ENCODE measurements at places on chromosomes 1 and 21.

DNA sequence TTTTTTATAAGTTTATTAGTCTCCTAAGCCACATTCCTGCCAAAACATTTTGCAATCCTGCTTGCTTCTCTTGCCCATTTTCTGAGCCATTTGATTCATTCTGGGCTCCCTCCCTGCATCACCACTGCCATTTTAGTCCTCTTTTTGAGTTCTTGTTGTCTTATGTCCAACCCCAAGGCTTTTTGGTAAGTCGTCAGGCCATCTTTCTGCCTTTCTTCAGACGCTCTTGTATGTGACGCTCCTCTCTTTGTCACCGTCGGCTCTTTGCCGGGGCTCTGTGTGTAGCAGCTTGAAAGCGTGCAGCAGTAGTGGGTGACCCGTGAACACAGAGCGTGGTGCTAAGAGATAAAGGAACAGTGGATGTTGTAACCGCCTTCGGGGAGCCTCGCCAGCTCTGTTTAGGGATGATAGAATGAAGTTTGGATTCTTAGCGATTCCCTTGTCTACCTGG, 14.6 kb downstream of the HUNK start:
- no peak for DNase-seq

DNA sequence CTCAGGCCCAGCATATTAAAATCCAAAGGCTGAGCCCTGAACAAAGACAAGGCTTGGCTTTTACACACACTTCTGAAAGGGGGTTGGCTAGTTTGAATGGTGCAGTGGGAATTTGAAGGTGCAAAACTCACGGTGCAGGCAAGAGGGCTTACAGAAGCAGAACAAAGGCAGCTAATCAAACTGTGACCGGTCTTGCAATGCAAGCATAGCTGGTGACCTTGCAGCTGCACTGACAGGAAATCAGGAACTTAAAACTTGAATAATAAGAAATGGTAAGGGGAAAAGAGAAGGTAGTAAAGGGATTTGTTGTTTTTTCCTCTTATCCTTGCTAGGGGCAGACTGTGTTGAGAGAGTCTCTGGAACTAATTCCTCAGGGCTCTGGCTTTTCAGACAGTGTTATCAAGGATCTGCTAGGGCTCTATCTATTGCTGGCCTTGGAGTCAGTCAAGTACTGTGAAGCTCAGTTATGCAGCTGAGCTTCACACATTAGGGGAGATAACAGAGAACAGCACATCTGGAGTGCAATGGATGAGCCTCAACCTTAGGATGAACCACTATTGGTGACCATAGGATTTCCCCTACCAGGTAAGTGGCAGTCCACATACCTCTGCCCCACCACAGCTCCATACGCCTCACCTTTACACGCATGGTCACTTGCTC, 97.6 kb downstream of the PPIAL4G start:
- DNase-seq: no peak

- no peak for DNase-seq
Measured at GRCh38 chr1:109637446-109637845, 17.8 kb downstream of the AMPD2 start.

- DNase-seq: no peak
Measured at GRCh38 chr1:222454782-222455181, 93.1 kb downstream of the HHIPL2 start.

DNA sequence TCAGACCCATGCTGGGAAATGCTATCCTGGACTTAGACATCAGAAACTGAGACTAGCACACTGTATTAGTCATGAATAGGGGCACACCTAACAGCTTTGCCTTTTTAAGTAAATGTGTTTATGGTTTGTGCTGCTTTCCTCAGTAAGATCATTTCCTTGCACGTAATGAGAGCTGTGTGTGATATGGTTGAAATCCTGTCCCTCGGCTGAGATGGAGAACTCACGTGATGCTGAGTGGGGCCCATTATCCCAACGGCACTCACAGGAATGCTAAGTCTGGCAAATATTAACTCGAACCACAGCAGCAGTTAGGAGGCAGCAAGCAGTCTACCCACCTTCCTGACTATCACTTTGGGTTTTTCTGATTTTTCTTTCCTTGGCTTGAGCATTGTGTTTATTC, 38.2 kb downstream of the BCL9 start:
- DNase-seq: no peak

- DNase-seq: peak; percentile 55
Measured at GRCh38 chr1:185720633-185721272, 13.4 kb upstream of the HMCN1 start.

GRCh38 chr1:3084726-3085125, 15.7 kb downstream of the PRDM16 start:
- DNase-seq: no peak

DNA sequence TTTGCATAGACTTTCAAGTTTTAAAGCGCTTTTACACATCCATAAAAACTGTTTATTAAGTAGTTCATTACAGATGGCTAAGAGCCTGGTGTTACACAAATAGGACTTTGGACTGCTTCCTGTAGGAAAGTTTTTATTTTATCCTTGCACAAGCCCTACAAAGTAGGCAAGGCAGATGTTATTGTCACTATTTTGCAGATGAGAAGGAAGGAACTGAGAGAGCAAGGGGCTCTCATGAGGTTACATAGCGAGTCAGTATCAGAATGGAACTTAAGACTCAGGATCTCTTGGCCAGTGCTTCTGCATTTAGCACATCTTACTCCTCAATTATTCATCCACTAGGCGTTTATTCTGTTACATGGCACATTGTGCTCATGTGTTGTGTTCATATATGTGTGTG, 2.6 kb upstream of the MAPKAPK2 start:
- DNase-seq: no peak

- DNase-seq: no peak
Measured at GRCh38 chr1:206447792-206448191, 22.5 kb upstream of the IKBKE start.

DNA sequence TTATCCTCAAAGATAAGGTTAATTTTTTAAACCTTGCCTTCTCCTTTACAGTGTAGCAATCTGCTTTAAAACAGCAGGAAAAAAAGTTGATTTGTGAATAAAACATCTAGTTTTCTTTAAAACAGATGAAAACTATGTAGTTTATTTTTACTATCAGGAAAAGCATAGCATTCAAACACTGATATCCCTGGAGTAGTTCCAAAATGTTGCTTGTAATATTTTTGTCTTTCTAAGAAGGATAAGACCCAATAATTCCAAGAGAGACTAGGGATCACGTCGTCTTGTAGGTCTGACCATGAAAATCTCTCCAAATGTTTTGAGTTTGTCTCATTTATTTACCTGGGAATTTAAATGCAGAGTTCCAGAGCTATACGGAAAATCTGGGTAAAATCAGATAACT, 204.0 kb downstream of the NTNG1 start:
- DNase-seq: no peak

GRCh38 chr1:86872086-86872485, 41.8 kb downstream of the SELENOF start:
- DNase-seq: no peak

DNA sequence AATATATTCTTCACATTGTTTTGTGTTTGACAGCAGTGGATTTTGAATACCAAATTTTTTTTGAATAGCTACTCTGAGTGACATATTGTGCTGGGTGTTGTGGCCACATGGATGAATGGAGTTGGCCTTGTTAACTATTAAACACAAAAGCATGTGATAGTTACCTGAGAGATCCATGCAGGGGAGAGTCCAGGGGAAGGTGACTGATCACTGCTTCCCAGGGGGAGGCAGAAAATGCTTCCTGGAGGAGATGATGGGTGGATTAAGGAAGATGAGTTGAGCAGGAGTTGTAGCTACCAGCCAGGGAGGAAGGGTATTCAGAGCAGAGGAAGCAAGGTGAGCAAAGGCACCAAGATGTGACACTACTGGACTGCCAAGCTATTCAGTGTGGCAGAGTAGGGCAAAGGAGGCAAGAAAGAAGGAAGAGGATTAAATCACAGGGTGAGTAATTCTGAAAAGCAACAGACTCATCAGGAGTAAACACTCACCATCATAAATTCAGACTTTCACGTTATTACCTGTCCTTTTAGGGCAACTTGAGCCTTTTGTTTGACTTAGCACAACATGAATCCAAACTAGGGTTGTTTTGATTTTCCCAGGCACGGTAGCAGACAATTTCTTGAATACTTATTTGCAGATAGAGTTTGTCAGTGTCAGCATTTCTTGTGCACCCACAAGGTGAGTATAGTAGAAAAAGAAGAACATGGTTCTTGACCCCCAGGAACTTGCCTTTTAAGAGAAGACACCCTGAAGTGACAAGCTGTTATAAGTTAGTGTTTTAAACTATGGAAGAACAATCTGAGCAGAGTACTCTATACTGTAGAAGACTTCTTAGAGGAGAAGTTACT, 4.2 kb downstream of the CD46 start:
- DNase-seq: no peak

DNA sequence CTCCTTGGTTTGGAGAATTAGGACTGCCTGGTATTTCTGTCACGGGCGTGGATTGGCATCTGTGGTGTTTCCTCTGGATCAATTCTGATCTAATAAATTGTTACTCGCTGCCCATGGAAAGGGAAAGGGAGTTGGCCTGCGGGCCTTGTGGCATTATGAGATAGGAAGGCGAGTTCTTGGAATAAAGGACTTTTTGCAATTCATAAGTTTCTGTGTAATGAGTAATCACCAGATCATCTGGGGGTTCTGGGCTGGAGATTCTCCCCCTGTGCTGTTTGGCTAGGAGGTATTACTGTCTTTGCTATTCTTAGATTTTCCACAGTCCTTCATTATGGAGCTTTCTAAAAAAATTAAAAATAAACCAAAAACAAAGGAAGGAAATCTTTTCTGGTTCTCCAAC, 315.9 kb downstream of the CAMTA1 start:
- DNase-seq: no peak

DNA sequence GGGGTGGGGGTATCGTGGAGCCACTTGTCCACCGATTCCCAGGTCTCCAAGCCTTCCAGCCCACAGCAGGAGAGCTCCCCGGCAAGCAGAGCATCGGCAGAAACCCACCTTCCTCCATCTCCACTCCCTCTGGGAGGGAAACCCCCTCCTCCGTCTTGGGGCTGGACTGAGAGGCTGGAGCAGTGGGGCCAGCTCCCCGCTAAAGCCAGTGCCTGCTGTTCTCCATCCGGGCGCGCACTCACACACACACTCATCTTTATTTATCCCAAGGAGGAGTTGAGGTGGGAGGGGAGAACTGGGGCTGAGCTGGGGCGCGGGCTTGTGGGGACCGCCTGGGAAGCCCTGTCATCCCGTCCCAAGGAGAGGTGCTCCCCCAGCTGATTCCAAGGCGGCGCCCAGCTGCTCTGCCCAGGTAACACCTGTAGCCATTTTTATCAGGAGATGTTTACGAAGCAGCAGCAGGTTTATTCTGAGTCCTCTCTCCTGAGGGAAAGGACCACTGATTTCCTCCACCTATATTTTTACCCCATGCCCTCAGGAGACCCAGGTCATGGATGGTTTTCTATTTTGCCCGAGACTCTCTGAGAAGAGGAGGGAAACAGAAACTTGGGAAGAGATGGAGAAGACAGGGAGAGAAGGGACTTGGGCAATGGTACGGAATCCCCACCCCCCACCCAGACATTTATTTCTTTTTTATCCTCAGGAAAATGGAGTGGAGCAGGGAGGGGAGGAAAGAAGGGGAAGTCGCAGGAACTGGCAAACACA, 2.1 kb downstream of the KCNN3 start:
- DNase-seq: no peak

DNA sequence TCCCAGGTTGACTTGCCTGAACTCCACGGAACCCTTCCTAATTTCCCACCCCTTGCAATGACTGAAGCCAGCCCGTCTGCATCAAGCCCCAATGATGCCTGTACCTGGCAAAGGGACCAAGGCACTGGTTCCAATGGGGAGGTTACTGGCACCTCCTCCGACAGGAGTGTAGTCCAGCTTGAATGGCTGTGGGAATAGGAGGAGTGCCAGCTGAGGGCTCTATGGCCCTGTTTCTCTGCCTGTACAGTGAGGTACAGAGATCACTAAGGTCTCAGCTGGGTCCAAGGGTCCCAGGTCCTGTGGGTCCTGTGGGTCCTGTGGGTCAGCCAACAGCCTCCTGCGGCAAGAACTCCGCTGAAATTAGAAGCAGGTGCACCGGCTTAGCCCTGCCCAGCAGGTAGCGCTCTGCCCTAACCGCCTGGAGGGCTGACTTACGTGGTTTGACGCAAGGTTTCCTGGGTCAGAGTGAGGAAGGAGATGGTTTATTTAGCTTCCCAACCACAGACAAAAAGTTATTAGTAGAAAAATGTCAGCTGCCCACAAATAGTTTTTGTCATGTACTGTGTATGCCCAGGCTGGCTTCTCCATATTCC, 9.9 kb upstream of the SPRR4 start:
- DNase-seq: no peak

All from kidney capillary endothelial cell (primary cell).